ENCODE measurements at places on chromosomes 7 and 10.
A peak's percentile ranks its signal among the peaks of the same experiment; 100 is the strongest.

DNA sequence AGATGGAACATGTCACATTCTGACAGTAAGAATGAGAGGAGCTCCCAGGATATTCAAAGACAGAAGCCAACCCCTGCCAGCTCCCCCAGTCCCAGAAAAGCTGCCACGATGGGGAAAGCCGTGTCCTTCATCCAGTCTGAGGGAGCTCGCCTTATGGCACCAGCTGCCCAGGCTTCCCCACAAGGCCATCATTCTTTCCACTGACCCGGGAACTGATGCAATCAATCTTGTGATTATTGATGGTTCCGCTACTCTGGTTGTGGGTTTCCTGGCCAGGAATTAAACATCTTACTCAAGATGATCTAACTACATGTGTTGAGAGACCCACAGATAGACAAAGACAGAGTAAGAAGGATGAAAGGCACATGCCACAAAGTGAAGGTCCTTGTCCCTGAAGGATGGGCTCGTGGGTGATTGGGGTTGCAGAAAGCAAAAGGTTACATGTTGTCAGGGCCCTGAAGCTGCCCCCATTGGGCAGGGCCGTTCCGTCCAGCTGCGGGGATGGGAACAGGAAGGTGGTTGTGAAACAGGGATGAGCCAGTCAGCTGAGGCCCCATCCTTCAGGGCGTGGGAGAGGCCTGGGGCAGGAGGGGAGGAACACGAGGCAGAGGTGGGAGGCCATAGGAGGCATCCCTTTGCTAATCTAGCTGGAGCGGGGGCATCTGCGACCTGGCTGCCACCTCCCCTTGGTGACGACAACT lies 127.6 kb downstream of the OAT start:
- DNase-seq: no peak

- DNase-seq: no peak
These were observed 25.8 kb upstream of the TSPAN13 start for GRCh38 chr7:16727736-16728135.

- no peak for DNase-seq
These were observed 11.4 kb downstream of the CDHR3 start for GRCh38 chr7:105974471-105974870.

DNA sequence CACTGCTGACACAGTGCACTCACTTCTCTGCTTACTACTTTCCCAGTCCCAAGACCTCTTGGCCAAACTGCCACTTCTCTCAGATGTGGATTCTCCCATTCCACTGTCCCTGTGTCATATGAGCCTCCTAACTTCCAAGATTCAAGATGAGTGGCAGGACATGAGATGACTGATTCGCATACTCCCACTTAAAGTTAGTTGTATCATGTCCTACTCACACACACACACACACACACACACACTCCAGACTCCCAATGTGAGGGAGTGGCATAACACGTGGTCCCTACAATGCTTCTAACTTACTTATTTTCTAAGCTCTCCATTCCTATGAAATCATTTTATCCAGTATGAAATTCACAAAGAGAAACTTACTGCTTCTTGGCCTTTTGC lies 67.0 kb upstream of the CAV2 start:
- no peak for DNase-seq

DNA sequence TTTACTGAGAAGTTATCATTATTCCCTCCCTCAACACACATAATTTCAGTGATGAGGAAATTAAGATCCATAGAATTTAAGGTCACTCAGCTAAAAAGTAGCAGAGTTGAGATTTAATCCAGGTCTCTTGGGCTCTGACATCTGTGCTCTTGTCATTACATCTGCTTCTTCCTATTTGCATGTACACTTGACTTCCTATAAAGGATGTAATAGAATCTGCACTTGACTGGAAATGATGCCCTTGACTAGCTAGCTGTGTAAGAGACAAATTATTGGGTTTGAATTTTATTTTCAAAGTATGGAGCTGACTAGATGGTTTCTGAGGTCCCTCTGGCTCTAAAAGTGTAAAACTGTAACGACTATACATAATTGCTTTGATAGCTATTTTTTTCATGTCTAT lies 59.5 kb downstream of the AGK start:
- DNase-seq: no peak

- DNase-seq: peak; percentile 29
These were observed 10.2 kb upstream of the MACC1 start for GRCh38 chr7:20227291-20227795.

- DNase-seq: no peak
These were observed 12.3 kb downstream of the SLC13A4 start for GRCh38 chr7:135715673-135716072.

GRCh38 chr10:659688-660141 lies 29.8 kb downstream of the DIP2C start:
- DNase-seq: peak; percentile 59

- DNase-seq: peak; percentile 64
These were observed 249.8 kb downstream of the TRIL start for GRCh38 chr7:28708033-28708951.

GRCh38 chr10:91444211-91445182 lies 34.4 kb downstream of the HECTD2 start:
- no peak for DNase-seq

DNA sequence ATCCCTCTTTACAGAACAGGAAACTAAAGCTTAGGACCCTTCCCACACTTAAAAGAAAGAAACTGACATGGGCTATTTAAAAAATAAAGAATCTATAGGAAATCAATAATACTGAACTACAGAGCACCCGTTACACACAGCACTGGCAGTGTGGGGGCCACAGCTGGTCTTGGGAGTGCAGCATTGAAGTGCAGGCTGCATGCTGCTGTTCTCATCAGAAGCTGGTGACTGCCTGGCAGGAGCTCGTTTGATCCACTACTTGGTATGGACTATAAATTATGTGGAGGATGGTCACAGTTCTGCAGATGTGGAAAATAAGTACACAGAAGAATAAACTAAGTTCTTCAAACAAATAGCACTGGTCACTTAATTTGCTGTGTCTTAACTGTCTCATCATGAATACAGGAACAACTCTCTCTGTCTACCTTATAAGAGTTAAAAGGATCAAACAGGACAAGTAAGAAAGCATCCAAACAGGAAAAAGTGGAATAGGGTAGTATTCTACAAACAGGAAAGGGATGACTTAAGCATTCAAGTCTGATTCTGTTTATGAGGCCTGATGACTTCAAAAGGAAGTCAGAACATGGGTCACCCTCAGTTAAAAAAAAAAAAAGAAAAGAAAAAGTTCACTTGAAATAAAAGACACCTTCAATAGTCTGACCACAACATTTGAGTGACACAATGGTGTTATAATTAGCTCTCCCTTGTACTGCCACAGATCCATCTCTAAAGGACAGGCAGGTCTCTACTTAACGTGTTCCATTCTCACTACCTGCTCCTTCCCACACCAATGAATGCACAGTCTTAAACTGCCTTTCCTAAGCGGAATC lies 21.0 kb downstream of the DOCK4 start:
- no peak for DNase-seq

- DNase-seq: no peak
These were observed 304.9 kb downstream of the SUGCT start for GRCh38 chr7:40439686-40440085.

- DNase-seq: no peak
These were observed 194.1 kb downstream of the EMX2 start for GRCh38 chr10:117736655-117737054.

DNA sequence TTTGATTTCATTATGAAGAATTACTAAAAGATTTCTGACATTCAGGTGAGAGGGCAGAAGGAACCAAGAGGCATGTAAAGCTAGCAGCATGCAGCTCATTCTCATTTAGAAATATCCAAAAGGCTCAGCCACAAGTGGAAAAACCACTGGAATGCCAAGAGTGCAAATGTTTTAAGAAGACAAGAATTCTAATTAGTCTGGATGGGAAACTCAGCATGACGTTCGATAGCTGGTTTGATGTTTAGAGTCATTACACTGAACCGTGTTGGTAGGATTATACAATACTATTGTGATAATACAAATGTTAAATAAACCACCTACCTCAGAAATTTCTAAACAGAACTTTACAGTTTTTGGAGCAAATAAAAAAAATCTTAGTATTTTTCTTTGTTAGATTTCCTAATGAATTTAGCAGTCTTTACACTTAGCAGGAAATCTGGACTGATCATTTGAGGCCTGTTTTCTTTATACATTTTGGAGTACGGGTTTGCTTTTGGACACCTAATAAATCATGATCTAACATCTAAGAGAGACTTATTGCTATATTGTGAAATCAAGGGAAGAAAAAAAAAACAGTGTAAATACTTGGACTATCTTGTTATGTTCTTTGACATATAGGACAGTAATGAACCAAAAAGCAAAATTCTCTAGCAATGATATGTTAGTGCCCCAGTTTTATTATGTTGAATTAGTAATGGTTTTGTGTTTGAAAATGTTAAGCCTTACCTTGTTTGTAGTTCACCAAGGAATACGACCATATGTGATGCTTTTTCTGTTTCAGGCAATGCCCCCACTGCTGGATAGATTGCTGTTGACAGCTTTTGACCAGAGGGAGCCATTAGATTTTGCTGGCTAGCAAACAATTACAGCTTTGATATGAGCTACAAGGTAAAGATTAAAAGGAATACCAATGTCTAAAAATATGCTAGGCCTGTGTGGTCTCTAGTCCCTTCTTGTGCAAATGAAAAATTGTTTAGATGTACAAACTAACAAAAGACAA lies 354.1 kb upstream of the SEMA3A start:
- peak; percentile 31 for DNase-seq

DNA sequence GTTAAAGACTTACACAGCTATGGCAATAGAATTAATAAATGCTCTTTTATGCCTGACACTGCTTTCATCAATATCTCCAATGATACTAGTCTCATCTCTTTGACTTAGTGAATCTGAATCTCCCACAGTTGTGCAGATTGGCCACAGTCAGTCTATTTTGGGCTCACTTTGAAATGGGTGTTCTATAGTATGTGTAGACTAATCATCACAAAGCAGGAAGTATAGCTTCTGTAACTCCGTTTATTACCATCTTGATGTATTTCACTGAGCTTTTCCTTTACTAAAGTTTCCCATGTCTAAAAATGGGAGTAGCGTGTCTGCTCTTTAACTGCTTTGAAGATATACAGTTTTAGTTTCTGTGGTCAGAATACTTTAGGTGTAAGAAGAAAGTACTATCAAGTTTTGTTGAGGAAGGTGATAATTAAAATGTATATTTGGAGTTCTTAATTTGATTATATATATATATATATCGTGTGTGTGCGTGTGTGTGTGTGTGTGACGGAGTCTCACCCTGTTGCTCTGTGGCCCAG lies 70.1 kb downstream of the ST7 start:
- no peak for DNase-seq

DNA sequence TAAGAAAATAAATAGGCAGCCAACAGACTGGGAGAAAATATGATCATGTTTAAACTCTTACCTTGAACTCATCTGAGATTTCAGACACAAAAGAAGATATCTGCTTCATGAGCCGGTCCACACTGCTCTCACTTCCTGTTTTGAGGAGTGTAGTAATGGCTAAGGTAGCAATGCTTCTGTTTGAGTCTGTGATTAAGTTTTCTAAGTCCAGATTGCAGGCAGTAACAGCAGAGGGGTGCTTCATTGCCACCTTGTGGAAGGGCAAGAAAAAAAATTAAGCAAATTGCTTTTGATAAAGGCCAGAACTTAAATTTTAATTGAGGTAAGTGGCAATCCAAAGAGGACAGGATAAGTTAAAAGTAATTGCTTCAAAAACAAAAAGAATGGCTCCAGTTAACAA lies 69.1 kb downstream of the MEST start:
- peak; percentile 4 for DNase-seq

DNA sequence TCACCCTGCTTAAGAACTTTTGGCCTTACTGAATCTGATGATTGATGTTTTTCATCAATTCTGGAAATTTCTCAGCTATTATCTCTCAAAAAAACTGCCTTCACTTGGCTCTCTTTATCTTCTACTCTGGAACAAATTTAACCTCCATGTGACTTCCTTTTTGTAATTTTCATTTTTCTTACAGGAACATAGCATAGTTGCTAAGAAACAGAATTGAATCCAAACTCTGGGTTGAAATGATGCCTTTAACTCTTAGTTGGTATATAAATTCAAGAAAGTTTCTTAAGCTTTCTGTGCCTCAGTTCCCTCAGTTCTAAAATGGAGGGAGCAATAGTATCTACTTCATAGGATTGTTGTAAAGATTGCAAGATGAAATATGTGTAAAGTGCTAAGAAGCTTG lies 19.8 kb downstream of the GPR141 start:
- no peak for DNase-seq

- no peak for DNase-seq
These were observed 143.9 kb downstream of the HIBADH start for GRCh38 chr7:27518561-27519350.

DNA sequence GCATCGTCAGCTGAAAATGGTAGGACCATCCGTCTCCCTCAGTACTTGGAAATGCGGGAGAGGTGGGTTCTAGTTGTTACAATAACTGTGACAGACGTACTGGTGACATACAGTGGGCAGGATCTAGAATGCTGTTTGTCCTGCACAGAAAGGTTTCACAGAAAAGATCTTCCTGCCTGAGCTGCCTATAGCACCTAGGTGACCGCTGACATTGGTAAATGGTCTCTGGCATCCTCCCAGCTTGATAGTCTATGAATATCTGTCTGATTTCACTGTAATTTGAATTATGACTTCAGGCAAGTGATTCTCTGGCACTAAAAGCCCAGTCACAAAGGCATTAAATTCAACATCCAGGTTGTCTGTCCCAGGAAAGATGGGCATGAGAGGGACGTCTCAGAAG lies 38.2 kb upstream of the CCDC3 start:
- DNase-seq: no peak

- DNase-seq: no peak
These were observed 8.3 kb downstream of the TRPV6 start for GRCh38 chr7:142876991-142877910.

- DNase-seq: no peak
These were observed 250.9 kb downstream of the PTEN start for GRCh38 chr10:88114368-88114767.

GRCh38 chr7:101879565-101879964 lies 62.1 kb downstream of the CUX1 start:
- DNase-seq: no peak

- no peak for DNase-seq
These were observed 58.3 kb upstream of the COMTD1 start for GRCh38 chr10:75294031-75294437.

DNA sequence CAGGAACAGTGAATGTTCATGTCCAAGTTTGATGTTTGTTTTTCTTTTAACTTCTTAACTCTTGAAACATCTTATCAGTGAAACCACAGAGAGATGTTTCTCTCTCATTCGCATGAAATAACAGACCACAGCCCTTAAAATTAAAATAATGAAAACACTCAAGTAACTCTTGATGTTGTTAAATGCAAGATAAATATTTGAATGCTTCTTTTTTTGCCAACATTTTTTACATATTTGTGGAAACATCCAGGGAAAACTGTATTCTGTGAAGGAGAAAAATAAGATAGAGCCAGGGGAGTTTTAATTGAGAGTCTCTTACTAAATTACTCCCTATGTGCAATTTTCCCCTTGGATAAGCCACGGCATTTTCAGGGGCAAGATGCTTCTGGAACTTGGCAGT lies 361.8 kb upstream of the MGMT start:
- DNase-seq: no peak

DNA sequence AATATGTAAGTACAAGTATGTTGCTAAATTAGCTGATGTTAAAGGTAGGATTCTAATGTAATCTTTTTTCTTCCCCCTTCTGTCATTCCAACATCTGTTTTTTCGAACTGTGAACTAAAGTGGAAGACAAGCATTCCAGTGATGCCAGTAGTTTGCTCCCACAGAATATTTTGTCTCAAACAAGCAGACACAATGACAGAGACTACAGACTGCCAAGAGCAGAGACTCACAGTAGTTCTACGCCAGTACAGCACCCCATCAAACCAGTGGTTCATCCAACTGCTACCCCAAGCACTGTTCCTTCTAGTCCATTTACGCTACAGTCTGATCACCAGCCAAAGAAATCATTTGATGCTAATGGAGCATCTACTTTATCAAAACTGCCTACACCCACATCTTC lies 62.7 kb downstream of the WAC start:
- DNase-seq: no peak
